Stimulated activated CD4-positive, alpha-beta T cell treated with anti-CD3 and anti-CD28 coated beads, Interleukin-1b, Interleukin-23, amount 100 ng/mL, for 1 hour (primary cell): ENCODE measurements at places on chromosomes 7 and 10.

DNA sequence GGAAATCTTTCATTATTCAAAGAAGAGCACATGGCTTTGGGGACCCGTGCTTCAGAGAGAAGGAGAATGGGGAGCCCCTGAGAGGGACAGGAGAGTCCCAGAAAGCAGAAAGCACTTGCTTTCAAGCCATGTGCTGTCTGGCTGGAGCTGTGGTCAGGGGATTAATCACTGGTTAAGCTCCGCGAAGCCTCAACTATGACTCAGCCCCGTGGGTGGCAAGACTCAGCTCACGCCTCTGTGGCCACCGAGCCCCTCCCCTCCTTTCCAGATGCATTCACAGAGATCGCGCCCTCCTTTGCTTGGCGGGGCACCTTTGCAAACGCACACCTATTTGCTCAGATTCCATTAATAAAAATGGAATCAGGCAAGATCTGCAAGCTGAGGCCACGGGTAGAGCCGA, 202.9 kb upstream of the TCERG1L start:
- no peak for DNase-seq

GRCh38 chr10:100894033-100894432, 18.7 kb upstream of the SLF2 start:
- DNase-seq: no peak

DNA sequence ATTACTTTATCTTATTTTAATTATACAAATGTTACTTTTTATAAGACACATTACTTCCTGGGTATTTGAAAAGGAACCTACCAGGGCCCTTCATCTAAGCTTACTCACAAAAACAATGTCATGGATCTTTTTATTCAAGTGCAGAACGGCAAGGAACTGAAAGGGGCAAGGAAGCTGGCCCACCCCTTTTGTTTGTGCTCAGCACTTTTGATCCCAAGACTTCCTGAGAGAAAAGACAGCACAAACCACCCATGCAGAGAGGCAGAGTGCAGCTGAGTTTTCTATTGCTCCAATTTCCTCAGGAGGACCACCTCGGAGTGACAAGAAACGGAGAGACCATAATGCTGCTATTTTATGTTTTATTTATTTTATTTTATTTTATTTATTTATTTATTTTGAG, 232.0 kb upstream of the NRP1 start:
- no peak for DNase-seq

DNA sequence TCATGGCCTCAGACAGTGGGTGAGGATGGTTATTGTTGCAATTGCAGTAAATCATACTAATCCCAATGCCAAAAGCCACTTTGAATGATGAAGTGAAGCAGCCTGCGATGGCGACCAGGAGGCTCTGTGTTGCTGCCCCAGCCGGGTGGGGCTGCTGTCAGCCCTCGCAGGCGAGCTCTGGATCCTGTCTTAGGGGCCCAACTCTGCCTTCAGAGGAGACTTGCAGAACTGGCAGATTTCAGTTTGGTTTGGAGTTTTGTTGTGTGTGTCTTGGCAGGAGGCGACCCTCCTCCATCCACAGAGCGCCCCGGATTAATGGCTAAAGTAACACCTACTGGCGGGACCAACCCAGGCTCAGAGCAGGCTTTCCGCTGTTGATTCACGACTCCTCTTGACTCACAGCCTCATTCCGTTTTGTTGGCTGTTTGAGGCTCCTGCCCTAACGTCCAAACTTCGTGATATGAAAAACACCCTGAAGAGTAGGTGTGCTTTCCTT, 67.9 kb upstream of the BMPER start:
- no peak for DNase-seq
